Thymus (tissue), 14 donors: ENCODE measurements at places on chromosomes 5 and 9.

DNA sequence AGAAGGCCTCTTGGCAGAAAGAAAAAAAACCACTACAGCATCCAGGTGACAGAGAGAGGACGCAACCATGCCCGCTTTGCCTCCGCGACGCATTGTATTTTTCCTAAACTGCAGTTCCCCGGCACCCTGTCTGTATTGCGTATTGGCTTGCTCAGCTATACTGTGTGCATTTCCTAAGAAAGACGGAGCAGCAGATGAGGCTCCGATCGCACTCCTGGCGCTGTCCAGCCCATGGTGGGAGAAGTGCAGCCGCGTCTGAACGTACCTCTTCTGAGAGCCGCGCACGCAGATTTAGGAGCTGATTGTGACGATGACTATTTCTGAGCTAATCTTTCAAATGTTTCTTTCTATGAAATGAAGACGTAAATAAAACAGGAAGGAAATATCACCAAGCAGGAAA is 366.5 kb downstream of the IRX1 start:
- no peaks in the 10 kb centered on the region for H3K36me3 ChIP-seq
- H3K4me3 ChIP-seq: no peak overlapping the region
- H3K4me1 ChIP-seq: peaks cover 36% of the 10 kb centered on the region
- H3K27me3 ChIP-seq: no peaks in the 10 kb centered on the region
- no peak for DNase-seq
- no peak overlapping the region for H3K27ac ChIP-seq

GRCh38 chr9:6443661-6444060 is 30.7 kb downstream of the UHRF2 start:
- no peaks in the 10 kb centered on the region for H3K4me1 ChIP-seq
- no peak overlapping the region for H3K27ac ChIP-seq

DNA sequence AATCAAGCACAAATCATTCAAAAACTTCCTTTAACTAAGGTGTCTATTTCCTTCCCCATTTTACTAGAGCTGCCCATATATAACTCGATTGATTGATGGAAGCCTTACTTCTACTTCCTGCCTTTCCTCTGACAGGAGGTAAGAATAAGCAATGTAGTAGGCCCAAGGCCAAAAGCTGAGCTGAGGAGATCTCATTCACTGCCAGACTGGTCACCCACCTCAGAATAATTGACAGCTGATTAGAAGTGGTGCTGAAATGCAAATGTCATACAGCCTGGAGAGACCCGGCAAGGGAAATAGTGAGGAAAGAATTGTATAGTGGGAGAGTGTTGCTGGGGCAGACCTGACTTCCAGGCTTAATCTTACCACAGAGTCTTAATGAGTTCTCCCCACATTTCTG is 239.9 kb downstream of the SAXO1 start:
- no peak overlapping the region for H3K27ac ChIP-seq
- H3K36me3 ChIP-seq: no peaks in the 10 kb centered on the region
- no peaks in the 10 kb centered on the region for H3K27me3 ChIP-seq
- H3K4me3 ChIP-seq: no peak overlapping the region
- DNase-seq: no peak

GRCh38 chr5:73158313-73158712 is 14.7 kb upstream of the TMEM174 start:
- DNase-seq: no peak
- no peaks in the 10 kb centered on the region for H3K36me3 ChIP-seq
- peaks cover 34% of the 10 kb centered on the region for H3K27me3 ChIP-seq
- H3K4me3 ChIP-seq: no peak overlapping the region
- H3K27ac ChIP-seq: no peak overlapping the region

DNA sequence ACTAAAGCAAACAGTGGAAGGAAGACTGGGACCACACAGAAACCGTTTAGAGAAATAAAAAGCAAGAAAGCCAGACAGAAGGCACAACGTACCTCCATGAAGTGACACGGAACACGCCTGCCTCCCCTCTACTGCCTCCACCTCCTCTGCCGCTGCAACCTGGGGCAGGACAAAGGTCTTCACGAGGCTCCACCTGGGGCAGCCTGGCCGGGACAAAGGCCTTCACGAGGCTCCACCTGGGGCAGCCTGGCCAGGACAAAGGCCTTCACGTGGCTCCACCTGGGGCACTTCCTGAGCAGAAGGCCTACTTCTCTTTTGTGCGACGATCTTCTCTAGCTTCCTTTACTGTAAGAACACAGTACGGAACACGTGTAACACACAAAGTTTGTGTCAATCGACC is 11.7 kb downstream of the QSOX2 start:
- peaks cover 18% of the 10 kb centered on the region for H3K36me3 ChIP-seq
- H3K27me3 ChIP-seq: no peaks in the 10 kb centered on the region
- H3K27ac ChIP-seq: no peak overlapping the region

- no peaks in the 10 kb centered on the region for H3K4me1 ChIP-seq
- H3K4me3 ChIP-seq: no peak overlapping the region
- H3K36me3 ChIP-seq: peaks cover 8% of the 10 kb centered on the region
- no peak overlapping the region for H3K27ac ChIP-seq
These were observed 4.5 kb downstream of the DAP start for GRCh38 chr5:10756549-10756948.

DNA sequence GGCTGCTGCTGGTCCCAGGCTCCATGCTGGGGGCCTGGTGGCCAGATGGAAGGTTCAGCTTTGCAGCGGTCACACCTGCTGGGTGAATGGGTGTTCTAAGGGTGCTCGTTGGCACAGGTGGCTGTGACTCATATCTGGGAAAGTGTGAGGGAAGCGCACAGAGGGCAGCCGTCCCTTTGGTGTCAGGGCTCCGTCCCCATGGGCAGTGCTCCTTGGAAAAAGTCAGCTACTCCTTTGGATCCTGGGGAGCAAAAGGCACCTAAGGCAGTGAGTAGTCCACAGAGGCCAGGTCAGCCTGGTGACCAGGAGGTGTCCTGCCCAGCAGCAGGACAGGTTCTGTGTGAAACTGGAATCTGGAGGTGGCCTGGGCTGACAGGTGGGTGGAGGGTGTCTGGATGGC is 18.4 kb upstream of the GBGT1 start:
- no peaks in the 10 kb centered on the region for H3K36me3 ChIP-seq
- H3K4me1 ChIP-seq: no peaks in the 10 kb centered on the region
- H3K4me3 ChIP-seq: no peak overlapping the region
- no peak overlapping the region for H3K27ac ChIP-seq
- no peaks in the 10 kb centered on the region for H3K27me3 ChIP-seq

DNA sequence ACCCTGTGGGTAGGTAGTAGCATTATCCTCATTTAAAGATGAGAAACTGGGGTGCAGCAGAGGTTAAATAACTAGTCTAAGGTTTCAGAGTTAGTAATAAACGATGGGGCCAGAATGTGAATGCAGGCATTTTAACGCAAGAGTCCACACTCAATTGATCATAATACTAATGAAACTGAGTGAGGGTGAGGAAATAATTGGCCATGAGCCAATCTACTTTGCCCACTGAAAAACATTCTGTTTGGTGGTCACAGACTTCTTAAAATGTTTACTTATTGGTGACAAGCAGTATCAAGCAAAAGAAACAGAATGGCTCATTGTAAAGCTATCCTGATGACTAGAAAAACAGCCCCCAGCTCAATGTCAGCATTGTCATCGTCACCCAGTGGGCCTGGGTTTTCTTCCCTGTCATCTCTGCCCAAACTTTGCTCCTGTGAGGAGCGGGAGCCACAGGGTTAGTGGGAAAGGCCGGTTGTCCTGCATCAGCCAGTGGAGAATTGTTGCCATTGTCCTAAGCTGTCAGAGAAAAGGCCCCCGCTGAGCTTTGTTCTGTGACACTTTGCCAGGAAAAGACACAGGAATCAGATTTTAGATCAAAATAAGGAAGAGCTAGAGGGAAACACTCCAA is 77.3 kb upstream of the MAN2A1 start:
- no peaks in the 10 kb centered on the region for H3K4me1 ChIP-seq
- H3K27me3 ChIP-seq: no peaks in the 10 kb centered on the region

GRCh38 chr5:77208507-77209163 is 1.8 kb upstream of the PDE8B start:
- H3K27me3 ChIP-seq: peaks cover 33% of the 10 kb centered on the region
- H3K36me3 ChIP-seq: no peaks in the 10 kb centered on the region
- no peaks in the 10 kb centered on the region for H3K4me1 ChIP-seq
- no peak for DNase-seq
